Naive B cell (primary cell): ENCODE measurements at places on chromosomes 1 and 21.
A peak's percentile ranks its signal among the peaks of the same experiment; 100 is the strongest.

DNA sequence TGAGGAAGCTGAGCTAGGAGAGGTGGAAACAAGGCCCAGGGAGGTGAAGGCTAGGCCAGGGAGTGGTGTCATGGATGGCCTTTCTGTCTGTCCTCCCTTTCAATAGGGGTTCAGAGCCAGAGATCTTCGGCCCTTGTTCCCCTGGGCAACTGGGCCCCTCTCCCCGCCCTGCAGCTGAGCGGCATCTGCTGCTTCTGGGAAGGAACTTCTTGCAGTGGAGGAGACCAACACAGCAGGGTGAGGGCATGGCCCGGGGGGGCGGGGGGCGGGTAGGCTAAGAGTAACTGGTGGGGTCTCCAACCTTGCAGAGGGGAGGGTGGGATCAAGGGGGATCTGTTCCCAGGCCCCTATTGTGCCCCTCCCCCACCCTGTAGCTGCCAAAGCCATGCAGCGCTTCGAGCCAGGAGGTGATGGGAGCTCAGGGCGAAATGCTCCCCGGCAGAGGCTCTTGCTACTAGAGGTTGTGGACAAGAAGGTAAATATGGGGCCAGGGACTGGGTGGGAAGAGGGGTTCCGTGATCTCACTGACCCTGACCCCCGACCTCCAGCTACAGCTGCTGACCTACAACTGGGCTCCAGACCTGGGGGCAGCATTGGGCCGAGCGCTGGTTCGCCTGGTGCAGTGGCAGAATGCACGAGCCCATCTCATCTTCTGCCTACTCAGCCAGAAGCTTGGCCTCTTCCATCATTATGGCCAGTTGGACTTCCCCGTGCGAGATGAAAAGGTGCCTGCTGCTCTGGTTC, 11.7 kb downstream of the HYI start:
- no peak for DNase-seq
- no peak overlapping the region for H3K4me3 ChIP-seq
- H3K4me1 ChIP-seq: no peaks in the 10 kb centered on the region
- H3K27me3 ChIP-seq: no peaks in the 10 kb centered on the region

- H3K27me3 ChIP-seq: no peaks in the 10 kb centered on the region
- peaks cover 10% of the 10 kb centered on the region for H3K36me3 ChIP-seq
- H3K27ac ChIP-seq: peak overlapping the region; percentile 53
- peaks cover 12% of the 10 kb centered on the region for H3K4me1 ChIP-seq
- no peak for DNase-seq
Observed at GRCh38 chr1:198563583-198563982, 23.1 kb upstream of the ATP6V1G3 start.

DNA sequence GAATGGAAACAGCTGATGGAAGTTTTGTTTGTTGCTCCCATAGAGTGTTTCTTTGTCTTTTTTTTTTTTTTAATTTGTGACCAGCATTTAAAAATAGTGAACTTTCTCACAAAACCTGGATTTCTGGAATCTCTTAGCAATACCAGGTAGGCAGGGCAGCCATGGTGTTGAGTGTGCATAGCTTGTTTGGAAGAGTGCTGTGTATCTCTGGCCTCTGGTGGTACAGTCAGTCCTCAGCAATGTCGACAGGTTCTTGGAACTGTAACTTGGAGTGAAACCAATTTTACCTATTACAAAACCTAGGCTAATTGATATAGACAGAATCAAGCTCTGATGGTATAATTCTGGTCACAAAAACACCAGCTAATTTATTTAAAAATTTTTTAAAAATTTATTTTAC, 6.7 kb downstream of the AADACL3 start:
- no peak overlapping the region for H3K4me3 ChIP-seq
- H3K36me3 ChIP-seq: no peaks in the 10 kb centered on the region
- no peak overlapping the region for H3K27ac ChIP-seq
- no peaks in the 10 kb centered on the region for H3K4me1 ChIP-seq
- no peak for DNase-seq
- peaks cover 19% of the 10 kb centered on the region for H3K27me3 ChIP-seq

- no peaks in the 10 kb centered on the region for H3K36me3 ChIP-seq
- H3K4me1 ChIP-seq: no peaks in the 10 kb centered on the region
- H3K4me3 ChIP-seq: no peak overlapping the region
- no peak overlapping the region for H3K27ac ChIP-seq
- no peak for DNase-seq
Observed at GRCh38 chr1:245409341-245410195, 254.8 kb downstream of the KIF26B start.

- no peak overlapping the region for H3K27ac ChIP-seq
- no peaks in the 10 kb centered on the region for H3K4me1 ChIP-seq
- no peak for DNase-seq
- no peaks in the 10 kb centered on the region for H3K27me3 ChIP-seq
- H3K4me3 ChIP-seq: no peak overlapping the region
Observed at GRCh38 chr1:40539338-40539737, 7.9 kb downstream of the ZNF684 start.

DNA sequence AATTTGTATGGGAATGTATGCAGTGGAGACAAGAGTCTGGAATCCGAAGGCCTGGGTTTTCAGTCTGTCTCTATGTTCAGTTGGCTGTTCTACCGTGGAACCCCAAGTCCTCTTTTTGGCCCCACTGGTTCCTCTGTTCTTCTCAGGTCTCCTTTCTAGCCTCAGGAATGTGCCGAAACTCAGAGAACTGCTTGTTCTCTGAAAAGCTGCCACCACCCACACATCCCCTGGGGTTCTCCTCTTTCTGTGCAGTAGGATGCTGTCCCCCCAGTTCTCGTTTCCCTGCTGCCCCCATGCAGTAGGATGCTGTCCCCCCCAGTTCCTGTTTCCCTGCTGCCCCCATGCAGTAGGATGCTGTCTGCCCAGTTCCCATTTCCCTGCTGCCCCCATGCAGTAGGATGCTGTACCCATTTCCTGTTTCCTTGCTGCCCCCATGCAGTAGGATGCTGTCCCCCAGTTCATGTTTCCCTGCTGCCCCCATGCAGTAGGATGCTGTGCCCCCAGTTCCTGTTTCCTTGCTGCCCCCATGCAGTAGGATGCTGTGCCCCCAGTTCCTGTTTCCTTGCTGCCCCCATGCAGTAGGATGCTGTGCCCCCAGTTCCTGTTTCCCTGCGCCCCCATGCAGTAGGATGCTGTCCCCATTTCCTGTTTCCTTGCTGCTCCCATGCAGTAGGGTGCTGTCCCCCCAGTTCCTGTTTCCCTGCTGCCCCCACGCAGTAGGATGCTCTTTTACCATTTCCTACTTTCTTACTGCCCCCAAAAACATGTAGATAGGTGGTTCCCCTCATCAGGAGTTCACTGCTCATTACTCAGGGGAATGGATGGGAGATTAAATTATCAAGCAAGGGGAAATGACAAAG, 35.3 kb downstream of the OPTC start:
- H3K27me3 ChIP-seq: peaks cover 8% of the 10 kb centered on the region
- H3K36me3 ChIP-seq: no peaks in the 10 kb centered on the region
- DNase-seq: no peak
- H3K4me3 ChIP-seq: no peak overlapping the region

GRCh38 chr1:159940006-159940620, 5.3 kb downstream of the IGSF9 start:
- no peak overlapping the region for H3K4me3 ChIP-seq
- H3K4me1 ChIP-seq: peaks cover 68% of the 10 kb centered on the region
- peaks cover 7% of the 10 kb centered on the region for H3K27me3 ChIP-seq
- peak overlapping the region; percentile 83 for H3K27ac ChIP-seq
- H3K36me3 ChIP-seq: peaks cover 5% of the 10 kb centered on the region

- no peaks in the 10 kb centered on the region for H3K27me3 ChIP-seq
- H3K36me3 ChIP-seq: no peaks in the 10 kb centered on the region
- no peak overlapping the region for H3K4me3 ChIP-seq
- no peak for DNase-seq
Observed at GRCh38 chr1:25888426-25888987, 13.0 kb upstream of the PAQR7 start.

GRCh38 chr1:220227393-220227792, 44.9 kb downstream of the RAB3GAP2 start:
- H3K4me1 ChIP-seq: peaks cover 45% of the 10 kb centered on the region
- no peak for DNase-seq
- no peak overlapping the region for H3K4me3 ChIP-seq
- no peaks in the 10 kb centered on the region for H3K27me3 ChIP-seq

DNA sequence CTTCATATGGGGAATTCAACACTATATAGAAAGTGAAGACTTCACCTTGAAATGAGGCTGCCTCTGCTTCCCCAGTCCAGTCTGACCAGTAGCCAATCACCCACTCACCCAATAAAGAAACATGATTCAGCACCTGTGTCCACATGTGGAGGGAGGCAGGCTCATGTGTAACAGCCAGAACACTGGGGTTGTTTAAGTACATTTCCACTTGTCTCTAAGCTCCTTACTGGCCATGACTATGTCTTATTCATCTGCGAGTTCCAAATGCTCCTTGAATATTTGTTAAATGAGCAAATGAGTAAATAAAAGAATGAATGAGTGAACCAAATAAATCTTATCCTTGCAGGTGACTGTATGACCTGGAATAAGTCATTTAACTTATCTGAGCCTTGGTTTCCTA, 100.1 kb downstream of the BRINP2 start:
- no peak for DNase-seq
- H3K27me3 ChIP-seq: no peaks in the 10 kb centered on the region

DNA sequence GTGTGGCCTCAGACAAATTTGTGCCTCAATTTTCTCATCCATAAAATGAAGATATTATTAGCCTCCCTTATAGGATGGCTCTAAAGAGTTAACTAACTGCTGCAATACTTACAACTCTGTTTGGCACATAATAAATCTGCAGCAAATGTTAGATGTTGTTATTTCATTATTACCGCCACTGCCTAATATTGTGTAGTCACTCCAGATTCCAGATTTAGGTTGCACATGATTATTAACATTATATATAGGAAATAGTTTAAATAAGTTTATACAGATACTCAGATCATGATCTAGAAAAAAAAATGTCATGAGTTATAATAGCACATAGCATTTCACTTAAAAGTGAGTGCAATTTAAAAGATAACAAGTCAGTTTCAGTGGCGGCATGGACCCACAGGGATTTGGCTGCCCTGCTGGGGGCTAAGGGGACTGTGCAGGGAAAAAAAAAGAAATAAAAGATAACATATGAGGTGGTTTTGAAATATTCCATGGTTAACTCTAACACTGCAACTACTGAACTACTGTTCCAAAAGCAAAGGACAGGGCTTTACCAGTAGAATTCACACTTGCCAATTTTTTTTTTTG, 170.4 kb downstream of the TGFBR3 start:
- no peak for DNase-seq
- no peak overlapping the region for H3K27ac ChIP-seq
- peaks cover 7% of the 10 kb centered on the region for H3K27me3 ChIP-seq

- no peaks in the 10 kb centered on the region for H3K4me1 ChIP-seq
- H3K4me3 ChIP-seq: no peak overlapping the region
- H3K36me3 ChIP-seq: peaks cover 13% of the 10 kb centered on the region
- no peak overlapping the region for H3K27ac ChIP-seq
- H3K27me3 ChIP-seq: no peaks in the 10 kb centered on the region
- no peak for DNase-seq
Observed at GRCh38 chr1:125118147-125118993, 3933.6 kb downstream of the SRGAP2C start.

- H3K4me1 ChIP-seq: no peaks in the 10 kb centered on the region
- DNase-seq: no peak
- no peak overlapping the region for H3K4me3 ChIP-seq
- peaks cover 41% of the 10 kb centered on the region for H3K27me3 ChIP-seq
Observed at GRCh38 chr1:165481820-165482532, 37.0 kb upstream of the RXRG start.

DNA sequence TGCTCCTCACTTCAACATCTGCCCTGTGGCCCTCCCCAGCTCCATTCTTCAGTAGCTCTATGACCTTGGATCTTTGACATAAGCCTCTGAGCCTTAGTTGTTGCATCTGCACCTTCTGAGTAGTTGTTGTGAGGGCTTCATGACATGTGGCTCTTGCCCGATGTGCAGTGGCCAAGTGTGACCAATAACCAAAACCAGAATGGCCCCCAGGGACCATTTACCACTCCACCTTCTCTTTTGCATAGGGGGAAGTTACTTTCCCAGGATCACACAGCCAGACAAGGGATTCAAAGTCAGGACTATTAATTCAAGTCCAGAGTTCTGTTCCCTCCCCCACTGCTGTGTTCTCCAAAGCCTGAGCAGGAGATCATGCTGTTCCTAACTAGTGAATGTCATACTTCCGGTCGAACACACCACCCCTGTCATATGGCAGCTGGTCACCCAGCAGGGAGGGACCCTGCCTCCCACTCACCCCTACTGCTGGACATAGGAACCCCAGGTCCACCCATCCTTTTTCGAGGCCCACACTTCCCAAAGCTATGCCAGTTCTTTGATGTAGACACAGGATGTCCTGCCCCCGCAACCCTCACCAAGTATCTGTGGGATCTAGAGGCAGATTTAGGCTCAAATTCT, 4.0 kb downstream of the FGR start:
- no peaks in the 10 kb centered on the region for H3K27me3 ChIP-seq
- H3K4me3 ChIP-seq: peak overlapping the region; percentile 92
- peak overlapping the region; percentile 82 for H3K27ac ChIP-seq
